AG20443 (cell line): ENCODE measurements at places on chromosomes 12 and 14.

DNA sequence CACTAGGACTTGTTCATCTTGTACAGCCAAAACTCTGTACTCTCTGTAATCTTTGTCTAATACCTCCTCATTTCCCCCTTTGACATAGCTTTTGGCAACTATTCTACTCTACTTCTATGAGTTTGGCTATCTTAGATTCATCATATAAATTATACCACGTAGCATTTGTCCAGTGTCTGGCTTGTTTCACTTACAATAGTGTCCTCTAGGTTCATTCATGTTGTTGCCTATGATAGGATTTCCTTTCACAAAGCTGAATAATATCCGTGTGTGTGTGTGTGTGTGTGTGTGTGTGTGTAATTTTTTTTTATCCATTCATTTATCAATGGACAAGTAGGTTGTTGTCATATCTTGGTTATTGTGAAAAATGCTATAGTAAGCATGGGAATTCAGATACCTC is 209.5 kb downstream of the KCNC2 start:
- no peak for DNase-seq

GRCh38 chr12:66529934-66530333 is 148.9 kb downstream of the GRIP1 start:
- DNase-seq = no peak

- DNase-seq = no peak
These were observed 59.9 kb upstream of the CCDC60 start for GRCh38 chr12:119274636-119275065.

GRCh38 chr12:126362493-126362892 is 1297.3 kb downstream of the AACS start:
- no peak for DNase-seq

DNA sequence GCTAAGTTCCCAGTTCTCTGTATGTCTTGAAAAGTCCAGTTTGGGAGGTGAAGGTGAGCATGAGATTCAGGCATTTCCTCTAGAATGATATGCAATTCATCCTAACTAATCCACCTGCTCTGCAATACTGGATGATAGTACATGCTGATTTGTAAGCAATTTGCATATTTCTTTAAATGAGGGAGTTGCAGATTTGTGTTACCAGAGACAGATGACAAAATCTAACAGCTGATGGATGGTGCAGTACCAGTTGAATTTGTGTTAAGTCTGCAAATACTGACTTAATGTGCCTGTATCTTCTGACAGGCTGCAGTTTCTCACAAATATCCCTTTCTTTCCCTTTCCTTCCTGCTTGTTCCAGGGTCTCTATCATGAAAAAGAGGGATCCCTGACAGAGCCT is 76.4 kb upstream of the MBIP start:
- no peak for DNase-seq

DNA sequence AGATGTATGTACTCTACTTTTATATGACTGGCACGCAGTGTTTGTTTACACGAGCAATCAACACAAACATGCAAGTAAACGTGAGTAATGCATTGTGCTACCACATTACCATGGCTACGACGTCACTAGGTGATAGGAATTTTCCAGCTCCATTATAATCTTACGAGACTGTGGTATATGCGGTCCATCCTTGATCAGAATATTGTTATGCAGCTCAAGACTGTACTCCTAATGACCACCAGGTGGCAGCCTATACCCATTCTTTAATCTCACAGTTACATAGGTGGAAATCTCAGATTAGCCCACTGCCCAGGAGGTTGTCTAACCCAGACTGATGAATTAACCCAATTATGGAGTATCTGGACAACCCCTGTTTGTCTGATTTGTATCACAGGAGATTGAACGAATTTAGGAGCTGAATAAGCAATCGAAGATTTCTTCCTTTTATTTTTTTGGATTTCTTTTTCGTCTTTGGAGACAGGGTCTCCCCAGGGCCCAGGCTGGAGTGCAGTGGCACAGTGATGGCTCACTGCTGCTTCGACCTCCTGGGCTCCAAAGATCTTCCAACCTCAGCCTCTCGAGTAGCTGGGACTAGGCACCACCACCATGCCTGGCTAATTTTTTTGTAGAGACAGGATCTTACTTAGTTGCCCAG is 8.7 kb upstream of the TESPA1 start:
- DNase-seq = peak; percentile 71

DNA sequence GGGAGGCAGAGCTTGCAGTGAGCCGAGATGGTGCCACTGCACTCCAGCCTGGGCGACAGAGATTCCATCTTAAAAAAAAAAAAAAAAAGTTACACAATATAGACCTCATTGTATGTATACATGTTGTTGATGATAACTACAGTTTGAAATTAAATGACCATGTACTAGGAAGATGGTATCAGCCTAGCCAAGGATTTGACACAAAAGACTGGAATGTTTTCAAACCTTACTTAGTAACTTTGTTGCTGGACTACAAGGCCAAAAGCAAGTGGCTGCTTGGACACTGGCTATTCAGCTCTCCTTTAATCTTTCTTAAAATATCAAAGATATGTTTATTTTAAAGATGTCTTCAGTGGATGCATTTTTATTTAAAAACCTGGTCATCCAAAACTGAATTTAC is 18.9 kb upstream of the NUDT4 start:
- no peak for DNase-seq

- DNase-seq = peak; percentile 94
These were observed at the start of gene HOXC10 for GRCh38 chr12:53984901-53985691. Gene HOXC10, plus strand, starts transcription at chr12:53985146. Its CDS starts 114 bp downstream, at chr12:53985260.

- no peak for DNase-seq
These were observed 62.0 kb upstream of the GPR68 start for GRCh38 chr14:91306547-91306946.
